Fibroblast of lung (primary cell): ENCODE measurements at places on chromosomes 11 and 22. TPM values are rescaled to one million over a fixed set of nuclear protein-coding genes. Genes with fewer than 3 reads are reported as not detected.

GRCh38 chr11:72789493-72790131, 4.2 kb downstream of the STARD10 start:
- peak; percentile 14 for DNase-seq
- H3K27me3 ChIP-seq: no peaks in the 10 kb centered on the region
- no peaks in the 10 kb centered on the region for H3K36me3 ChIP-seq

DNA sequence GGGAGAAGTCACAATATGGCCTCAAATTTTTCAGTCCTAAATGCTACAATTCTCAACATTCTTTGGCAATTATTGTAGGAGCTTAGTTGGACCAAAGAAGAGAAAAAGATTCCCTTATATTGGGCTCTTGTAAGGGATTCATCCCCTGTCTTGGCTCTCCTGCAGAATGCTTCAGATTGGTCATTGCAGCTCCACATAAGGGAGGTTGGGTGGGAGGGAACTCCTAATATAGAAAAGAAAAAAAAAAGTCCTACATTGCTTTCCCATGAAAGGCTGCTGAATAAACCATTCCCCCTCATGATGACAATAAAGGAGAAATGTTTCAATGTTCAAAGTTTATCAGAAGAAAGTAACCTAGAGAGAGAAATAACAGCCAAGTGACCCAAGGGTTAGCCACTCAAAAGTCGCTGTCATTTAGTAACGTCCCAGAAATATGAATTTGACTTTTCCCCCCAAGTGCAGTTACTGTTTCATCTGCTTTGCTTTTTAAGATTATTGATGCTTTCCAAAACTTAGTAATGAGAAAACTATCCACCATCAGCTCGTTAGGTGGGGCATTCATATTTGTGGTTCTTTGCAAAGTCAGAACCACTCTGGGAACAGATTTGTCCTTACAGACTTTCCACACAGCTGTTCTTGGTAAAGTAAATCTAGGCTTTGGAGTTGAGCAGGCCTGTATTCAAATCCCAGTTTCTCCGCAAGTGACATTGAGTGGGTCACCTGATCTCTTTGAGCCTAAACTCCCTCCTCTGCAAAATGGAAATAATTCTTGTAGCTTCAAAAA, 5.0 kb upstream of the SLC1A2 start:
- peaks cover 4% of the 10 kb centered on the region for H3K4me1 ChIP-seq
- no peak overlapping the region for H3K27ac ChIP-seq
- H3K36me3 ChIP-seq: no peaks in the 10 kb centered on the region
- H3K27me3 ChIP-seq: no peaks in the 10 kb centered on the region
- no peak overlapping the region for H3K4me3 ChIP-seq

The P2RY2 gene
- under 0.01 and 0.17 TPM in 2 replicates for total RNA-seq

DNA sequence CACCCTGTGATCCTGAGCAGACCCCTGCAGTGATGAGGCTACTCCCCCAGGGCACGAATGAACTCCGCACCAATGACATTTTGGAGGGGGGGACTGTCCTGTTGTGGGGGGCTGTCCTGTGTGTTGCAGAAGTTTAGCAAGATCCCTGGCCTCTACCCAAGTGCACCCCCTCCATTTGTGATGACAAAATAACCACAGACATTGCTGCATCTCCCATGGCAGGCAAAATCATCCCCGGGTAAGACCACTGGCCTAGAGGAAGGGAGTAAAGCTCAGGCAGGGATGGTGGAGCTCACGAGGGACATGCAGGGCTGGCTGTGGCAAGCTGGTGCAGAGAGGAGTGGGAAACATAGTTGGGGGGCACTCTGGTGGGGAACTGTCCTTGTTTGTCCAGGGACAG, 40.6 kb downstream of the NECTIN1 start:
- no peak overlapping the region for H3K4me3 ChIP-seq
- peaks cover 11% of the 10 kb centered on the region for H3K4me1 ChIP-seq
- DNase-seq: no peak
- H3K27ac ChIP-seq: no peak overlapping the region
- H3K27me3 ChIP-seq: no peaks in the 10 kb centered on the region

DNA sequence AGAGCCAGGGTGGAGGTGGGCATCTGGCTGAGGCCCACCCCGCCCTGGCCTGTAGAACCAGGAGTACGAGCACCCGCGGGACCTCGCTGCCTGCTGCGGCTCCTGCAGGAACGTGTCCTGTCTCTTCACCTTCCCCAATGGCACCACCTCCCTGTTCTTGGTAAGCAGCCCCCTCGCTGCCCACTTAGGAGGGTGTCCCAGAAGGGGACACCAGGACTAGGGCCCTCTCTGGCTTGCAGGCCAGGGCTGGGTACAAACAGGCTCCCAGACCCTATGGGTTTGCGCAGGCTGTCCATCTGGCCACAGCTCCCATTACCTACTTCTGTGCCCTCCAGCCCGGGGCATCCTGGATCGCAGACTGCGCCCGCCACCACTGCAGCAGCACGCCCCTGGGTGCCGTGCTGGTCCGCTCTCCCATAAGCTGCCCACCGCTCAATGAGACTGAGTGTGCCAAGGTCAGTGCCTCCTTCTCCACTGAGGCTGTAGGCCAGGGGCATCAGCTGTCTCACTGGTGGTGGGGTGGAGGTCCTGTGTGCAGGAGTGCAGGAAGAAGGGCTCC, 77.5 kb upstream of the MYOD1 start:
- H3K27ac ChIP-seq: no peak overlapping the region
- H3K27me3 ChIP-seq: peaks cover 2% of the 10 kb centered on the region
- no peaks in the 10 kb centered on the region for H3K4me1 ChIP-seq
- no peak overlapping the region for H3K4me3 ChIP-seq
- DNase-seq: no peak

DNA sequence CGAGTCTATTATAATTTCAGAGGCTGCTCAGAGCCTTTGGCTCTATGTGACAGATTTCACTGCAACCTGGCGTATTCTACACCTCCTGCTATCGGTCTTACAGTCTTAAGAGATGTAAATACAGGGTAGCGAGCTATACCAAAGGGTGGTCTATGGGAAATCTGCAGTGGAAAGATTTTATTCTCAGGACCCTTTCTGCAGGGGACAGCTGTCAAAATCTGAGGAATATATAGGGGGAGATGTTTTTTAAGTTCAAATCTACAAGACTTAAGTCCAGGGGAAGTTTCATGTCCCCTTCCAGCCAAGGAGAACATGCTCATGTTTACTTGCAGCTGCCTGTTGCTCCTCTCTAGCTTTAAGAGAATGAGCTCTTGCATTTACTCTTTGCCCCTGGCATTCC, 62.7 kb downstream of the MICAL2 start:
- no peaks in the 10 kb centered on the region for H3K36me3 ChIP-seq
- H3K4me1 ChIP-seq: peaks cover 18% of the 10 kb centered on the region
- peak overlapping the region; percentile 51 for H3K27ac ChIP-seq
- no peak overlapping the region for H3K4me3 ChIP-seq
- no peak for DNase-seq
- H3K27me3 ChIP-seq: no peaks in the 10 kb centered on the region

DNA sequence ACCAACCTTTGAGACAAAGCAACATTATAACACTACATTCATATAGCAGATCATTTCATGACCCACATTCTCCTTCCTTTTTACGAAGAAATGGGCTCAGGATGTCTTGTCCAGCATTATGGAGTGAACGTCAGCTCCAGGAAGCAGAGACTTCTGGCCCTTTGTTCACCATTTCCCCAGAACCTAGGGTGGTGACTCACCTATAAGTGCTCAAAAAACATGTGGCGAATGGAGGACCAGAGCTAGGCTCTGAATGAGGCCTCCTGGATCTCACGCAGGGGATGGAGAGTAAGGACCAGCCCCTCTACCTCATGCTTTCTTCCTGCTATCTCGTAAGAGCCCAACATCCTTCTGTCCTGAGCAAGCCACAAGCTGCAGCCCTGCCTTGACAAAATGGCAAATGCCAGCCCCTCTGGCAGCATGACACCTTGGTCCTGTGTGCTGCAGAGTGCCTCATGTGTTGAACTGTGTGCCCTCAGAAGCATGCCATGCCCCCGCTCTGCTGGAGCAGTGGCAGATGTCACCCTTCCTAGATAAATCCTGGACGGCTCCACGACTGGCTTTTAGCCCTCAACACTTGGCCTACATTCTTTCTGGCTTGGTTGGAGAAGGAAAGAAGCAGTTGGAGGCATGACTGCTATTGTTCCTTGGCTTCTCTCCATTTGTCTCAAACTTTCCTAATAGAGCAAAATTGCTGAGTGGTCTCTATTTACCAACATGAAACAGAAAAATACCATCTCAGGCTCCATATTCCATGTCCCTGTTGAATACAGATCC, 6.5 kb upstream of the ST3GAL4 start:
- peak overlapping the region; percentile 60 for H3K27ac ChIP-seq
- DNase-seq: peak; percentile 56
- H3K27me3 ChIP-seq: no peaks in the 10 kb centered on the region
- H3K4me1 ChIP-seq: peaks cover 26% of the 10 kb centered on the region
- no peak overlapping the region for H3K4me3 ChIP-seq
- H3K36me3 ChIP-seq: peaks cover 3% of the 10 kb centered on the region

DNA sequence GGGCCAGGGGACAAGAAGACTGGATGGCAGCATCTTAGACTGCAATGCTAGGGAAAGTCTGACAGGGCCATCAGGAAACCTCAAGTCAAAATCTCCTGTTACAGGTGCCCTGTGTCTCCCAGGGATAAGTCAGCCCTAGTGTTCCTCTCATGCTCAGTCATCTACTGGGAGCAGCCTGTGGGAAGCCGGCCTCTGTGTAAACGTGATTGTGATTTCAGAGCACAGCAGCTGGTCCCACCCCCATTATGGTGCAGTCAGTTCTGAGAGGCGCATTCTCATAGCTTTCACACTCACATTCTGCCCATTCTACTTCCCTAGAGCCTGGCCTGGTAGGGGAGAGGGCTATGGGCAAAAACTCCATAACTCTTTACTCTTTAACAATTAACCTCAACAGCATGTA, 7.2 kb upstream of the SLN start:
- H3K36me3 ChIP-seq: no peaks in the 10 kb centered on the region
- no peak overlapping the region for H3K4me3 ChIP-seq
- H3K27ac ChIP-seq: no peak overlapping the region
- DNase-seq: no peak
- no peaks in the 10 kb centered on the region for H3K4me1 ChIP-seq
- H3K27me3 ChIP-seq: no peaks in the 10 kb centered on the region

The RIMBP3B gene
- total RNA-seq: under 0.01 TPM in 2 replicates

The LRRC74B gene
- under 0.01 TPM in 1 of 2 replicates, not detected in the other for total RNA-seq

GRCh38 chr22:42025421-42025820, 26.8 kb downstream of the WBP2NL start:
- H3K27me3 ChIP-seq: no peaks in the 10 kb centered on the region
- H3K4me1 ChIP-seq: no peaks in the 10 kb centered on the region
- H3K4me3 ChIP-seq: no peak overlapping the region
- no peak for DNase-seq
- no peak overlapping the region for H3K27ac ChIP-seq
- H3K36me3 ChIP-seq: no peaks in the 10 kb centered on the region

The MAP6 gene
- 0.17 and 0.26 TPM in 2 replicates for total RNA-seq

- no peaks in the 10 kb centered on the region for H3K27me3 ChIP-seq
- no peak for DNase-seq
- H3K4me3 ChIP-seq: no peak overlapping the region
- H3K4me1 ChIP-seq: no peaks in the 10 kb centered on the region
- no peaks in the 10 kb centered on the region for H3K36me3 ChIP-seq
Observed at GRCh38 chr22:19016081-19016766, 80.1 kb upstream of the PRODH start.

- DNase-seq: no peak
- H3K4me1 ChIP-seq: no peaks in the 10 kb centered on the region
- H3K36me3 ChIP-seq: no peaks in the 10 kb centered on the region
- H3K4me3 ChIP-seq: no peak overlapping the region
- H3K27ac ChIP-seq: no peak overlapping the region
Observed at GRCh38 chr11:75264356-75264755, 23.8 kb downstream of the TPBGL start.

GRCh38 chr11:75421902-75422247, 11.1 kb downstream of the KLHL35 start:
- H3K27ac ChIP-seq: no peak overlapping the region
- no peak overlapping the region for H3K4me3 ChIP-seq

DNA sequence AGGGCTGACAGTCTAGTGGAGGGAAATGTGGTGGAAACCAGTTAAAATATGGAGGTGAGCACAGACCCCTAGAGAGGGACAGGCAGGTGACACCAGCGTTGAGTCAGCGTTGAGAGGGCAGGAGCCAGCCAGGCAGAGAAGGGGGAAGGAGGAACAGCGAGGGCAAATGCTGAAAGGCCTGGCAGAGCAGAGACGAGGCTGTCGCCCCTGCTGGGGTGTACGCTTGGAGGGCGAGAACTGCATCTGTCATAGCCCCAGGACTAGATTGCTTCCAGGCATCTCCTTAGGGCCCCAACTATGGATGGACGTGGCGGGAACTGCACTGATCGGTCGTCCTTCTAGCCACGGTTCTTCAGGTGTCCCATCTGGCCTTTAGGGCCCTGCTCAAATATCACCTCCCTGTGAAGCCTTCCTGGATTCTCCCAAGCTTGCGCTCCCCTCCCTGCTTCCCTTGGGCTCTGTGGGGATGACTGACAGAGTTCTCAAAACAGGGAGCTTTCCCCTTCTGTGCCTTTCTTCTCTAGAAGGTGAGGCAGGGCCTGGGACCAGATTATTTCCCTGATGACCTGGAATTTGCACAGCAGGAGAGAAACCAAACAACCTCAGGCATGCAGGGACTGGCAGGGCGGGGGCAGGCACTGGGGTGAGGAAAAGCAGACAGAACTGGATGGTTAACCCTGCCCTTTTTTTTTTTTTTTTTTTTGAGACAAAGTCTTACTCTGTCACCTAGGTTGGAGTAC, 11.1 kb downstream of the SYNGR1 start:
- no peak for DNase-seq
- H3K4me1 ChIP-seq: no peaks in the 10 kb centered on the region
- no peak overlapping the region for H3K4me3 ChIP-seq
- no peaks in the 10 kb centered on the region for H3K36me3 ChIP-seq
- no peak overlapping the region for H3K27ac ChIP-seq

- H3K27me3 ChIP-seq: no peaks in the 10 kb centered on the region
- H3K36me3 ChIP-seq: no peaks in the 10 kb centered on the region
- no peaks in the 10 kb centered on the region for H3K4me1 ChIP-seq
Observed at GRCh38 chr11:16843294-16843693, 104.8 kb downstream of the C11orf58 start.

DNA sequence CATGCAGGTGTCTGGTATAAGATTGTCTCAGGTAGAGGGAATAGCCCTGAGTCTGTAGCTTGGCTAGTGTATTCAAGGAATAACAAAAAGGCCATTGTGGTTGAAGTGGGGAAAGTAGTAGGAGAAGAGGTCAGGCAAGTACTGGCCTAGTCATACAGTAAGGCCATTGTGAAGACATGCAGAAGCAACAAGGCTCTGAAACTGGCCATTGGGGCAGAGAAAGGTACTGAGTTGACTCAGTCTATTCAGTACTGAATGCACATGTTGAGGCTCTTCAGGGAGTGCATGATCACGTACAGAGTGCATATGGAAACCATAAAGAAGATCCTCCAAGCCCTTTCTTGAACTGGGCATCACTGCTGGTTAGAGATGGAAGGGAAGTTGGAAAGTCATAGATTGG, 477.6 kb downstream of the SOX6 start:
- H3K4me1 ChIP-seq: no peaks in the 10 kb centered on the region
- no peak overlapping the region for H3K27ac ChIP-seq
- H3K27me3 ChIP-seq: peaks cover 2% of the 10 kb centered on the region
- no peaks in the 10 kb centered on the region for H3K36me3 ChIP-seq

- peaks cover 36% of the 10 kb centered on the region for H3K36me3 ChIP-seq
- DNase-seq: no peak
- no peak overlapping the region for H3K27ac ChIP-seq
- H3K4me1 ChIP-seq: no peaks in the 10 kb centered on the region
- no peak overlapping the region for H3K4me3 ChIP-seq
Observed at GRCh38 chr11:62142921-62143320, 19.1 kb downstream of the INCENP start.

The SEPTIN5 gene
- 19.8 and 25.8 TPM in 2 replicates for total RNA-seq

The DBX1 gene
- not detected in 2 replicates for total RNA-seq
